ENCODE measurements at places on chromosomes 4 and X.

GRCh38 chr4:59973492-59973891 lies 1226.6 kb upstream of the ADGRL3 start:
- DNase-seq: no peak

DNA sequence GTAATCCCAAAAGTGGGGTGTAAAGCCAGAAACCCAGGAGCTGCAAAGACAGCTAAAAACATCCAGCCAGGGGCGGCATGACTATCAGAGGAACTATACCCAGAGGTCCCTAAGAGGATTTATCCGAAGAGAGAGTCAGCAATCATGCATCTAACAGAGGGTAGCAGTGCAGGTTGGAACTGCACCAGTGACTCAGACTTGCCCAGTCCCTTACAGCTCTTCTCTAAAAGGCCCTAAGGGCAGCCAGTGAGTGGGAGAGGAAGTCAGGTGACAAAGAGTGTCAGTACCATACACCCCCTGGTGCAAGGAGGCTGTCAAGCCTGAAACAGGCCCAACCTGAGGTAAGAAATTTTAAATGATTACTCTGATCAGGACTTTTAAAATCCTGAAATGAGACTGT lies 88.1 kb downstream of the CAMK2D start:
- DNase-seq: no peak

GRCh38 chr4:129526812-129527211 lies 430.9 kb downstream of the C4orf33 start:
- DNase-seq: no peak

- no peak for DNase-seq
These were observed 157.3 kb upstream of the LDB2 start for GRCh38 chr4:17055788-17056187.

GRCh38 chr4:8328456-8328855 lies 58.9 kb downstream of the HTRA3 start:
- DNase-seq: no peak

DNA sequence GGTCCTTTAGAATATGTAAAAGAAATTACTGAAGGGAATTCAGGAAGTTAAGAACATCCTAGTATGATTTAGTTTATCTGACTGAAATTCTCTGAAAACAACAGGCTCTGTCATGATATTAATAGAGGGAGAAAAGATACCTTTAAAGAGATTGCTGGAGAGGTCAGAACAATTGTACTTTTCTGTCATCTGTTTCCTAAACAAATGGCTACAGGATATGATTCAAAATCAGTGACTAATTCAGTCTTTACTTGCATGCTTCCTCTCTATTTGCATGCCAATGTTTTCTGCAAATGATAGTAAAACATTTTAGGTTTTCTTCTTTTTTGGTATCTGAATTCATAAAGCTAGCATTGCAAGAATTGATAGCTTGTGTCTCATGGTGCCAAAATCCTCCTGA lies 616.7 kb upstream of the PCDH7 start:
- no peak for DNase-seq

DNA sequence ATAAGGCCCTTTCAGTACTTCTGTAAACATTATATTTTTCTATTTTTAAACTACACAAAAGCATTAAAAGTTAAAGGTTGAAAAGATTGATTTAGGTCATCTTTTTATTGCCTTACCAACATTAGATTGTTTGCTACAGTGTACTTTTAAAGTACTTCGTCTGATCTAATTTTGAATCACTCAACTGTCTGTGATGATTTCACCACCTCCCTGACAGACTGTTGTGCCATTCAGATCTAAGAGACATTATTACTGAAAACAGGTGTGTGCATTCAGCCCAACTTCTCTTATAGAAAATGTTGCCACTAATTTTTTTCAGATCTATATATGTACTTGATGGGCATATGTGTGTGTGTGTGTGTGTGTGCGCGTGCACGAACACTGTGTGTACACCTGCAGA lies 39.3 kb downstream of the GASK1B start:
- no peak for DNase-seq

GRCh38 chrX:24027985-24028384 lies 999 bp upstream of the KLHL15 start:
- no peak for DNase-seq

DNA sequence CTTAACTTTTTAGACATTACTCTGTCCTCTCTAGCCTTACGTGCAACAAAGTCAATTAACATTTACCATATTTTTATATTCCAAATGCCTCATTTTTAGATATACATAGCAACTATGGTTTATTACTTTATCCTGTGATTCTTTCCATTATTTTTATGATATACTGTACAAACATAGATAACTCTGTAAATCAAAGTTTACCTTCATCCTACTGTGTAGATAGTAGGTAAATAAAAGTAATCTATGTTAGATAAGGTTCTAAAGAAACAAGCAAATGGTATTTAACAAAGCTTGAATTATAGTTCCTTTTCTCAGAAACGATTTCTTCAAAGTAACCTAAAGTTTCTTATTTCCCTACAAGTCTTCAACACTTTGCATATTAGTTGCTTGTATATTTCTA lies 350.0 kb downstream of the GALNTL6 start:
- DNase-seq: no peak

DNA sequence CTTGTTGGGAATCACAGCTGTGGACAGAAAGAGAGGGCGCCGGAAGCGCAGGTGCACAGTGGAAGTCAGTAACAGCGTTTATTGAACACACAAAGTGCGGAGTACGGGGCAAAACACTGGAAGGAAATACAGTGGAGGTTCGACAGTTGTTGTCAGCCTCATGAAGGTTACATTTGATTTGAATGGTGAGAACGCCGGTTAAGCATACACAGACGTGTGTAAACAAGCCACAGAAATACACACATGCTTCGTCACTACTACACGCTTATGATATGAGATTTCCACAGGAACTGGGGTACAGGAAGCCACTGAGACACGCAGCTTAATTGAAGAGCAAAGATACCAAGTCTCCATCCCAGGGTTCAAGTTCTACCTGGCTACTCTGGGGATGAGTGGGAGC lies 12.0 kb downstream of the CCKAR start:
- no peak for DNase-seq

GRCh38 chr4:74320559-74321118 lies 12.4 kb downstream of the EPGN start:
- DNase-seq: no peak

DNA sequence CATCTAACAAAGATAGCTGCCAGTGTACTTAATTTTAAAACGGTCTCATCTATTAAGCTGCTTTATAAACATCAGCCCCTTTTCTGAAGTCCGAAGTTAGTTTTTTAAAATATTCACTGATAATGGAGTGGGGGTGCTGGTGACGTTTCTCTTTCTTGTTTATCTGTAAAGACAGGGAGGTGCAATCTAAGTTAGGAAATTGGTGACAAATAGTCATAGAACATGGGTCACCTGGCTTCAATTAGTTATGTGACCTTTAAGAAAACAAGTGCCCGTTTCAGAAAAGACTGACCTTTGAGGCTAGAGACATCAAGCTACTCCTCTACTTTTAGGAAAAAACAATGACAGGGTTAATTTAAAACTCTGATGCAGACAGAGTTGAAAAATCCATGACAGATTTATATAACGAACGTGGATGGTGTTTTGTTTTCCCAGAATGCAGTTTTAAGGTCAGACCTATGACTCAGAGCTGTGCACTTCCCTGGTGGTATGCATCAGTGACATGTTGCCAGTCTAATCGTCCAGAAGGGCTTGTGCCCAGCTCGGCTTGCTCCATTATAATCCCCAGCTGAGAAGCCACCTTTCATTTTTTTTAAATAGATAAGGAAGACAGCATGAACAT lies 38.2 kb downstream of the FHL1 start:
- no peak for DNase-seq

GRCh38 chr4:105970371-105970770 lies 75.1 kb downstream of the NPNT start:
- no peak for DNase-seq

- no peak for DNase-seq
These were observed 53.2 kb downstream of the CPLX1 start for GRCh38 chr4:772776-773175.

GRCh38 chr4:26020083-26020668 lies 106.2 kb downstream of the SMIM20 start:
- DNase-seq: no peak

All from effector CD8-positive, alpha-beta T cell (primary cell).